ENCODE measurements at places on chromosomes 5 and 9. TPM values are rescaled to one million over a fixed set of nuclear protein-coding genes. Genes with fewer than 3 reads are reported as not detected.

DNA sequence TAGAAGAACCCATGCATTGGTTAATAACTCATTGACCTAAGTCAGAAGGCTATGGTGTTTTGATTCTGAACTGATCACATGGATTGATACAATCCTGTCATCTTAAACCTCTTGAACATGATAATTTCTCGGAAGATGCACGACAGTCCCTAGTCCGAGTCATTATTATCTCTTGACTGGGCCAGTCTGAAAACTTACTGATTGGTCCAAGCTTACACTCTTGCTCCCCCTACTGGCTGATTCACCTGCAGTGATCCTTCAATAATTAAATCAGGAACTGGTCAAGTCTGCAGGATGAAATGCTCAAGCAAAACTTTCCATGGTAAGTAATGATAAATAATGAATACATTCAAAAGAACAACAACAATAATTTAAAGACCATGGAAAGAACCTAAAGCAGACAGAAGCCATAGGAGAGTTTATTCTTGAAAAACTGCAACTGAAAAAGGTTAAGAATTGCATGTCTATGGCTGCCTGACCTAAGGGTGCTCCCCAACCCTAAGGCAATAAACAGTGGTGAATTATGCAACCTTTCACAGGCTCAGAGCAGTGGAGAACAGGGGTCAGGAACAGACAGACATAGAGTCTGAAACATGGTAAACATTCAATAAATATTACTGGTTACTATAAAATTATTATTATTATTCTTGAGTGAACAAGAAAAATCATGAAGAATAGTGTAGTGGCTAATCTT lies 79.3 kb downstream of the BRINP1 start:
- DNase-seq = no peak

DNA sequence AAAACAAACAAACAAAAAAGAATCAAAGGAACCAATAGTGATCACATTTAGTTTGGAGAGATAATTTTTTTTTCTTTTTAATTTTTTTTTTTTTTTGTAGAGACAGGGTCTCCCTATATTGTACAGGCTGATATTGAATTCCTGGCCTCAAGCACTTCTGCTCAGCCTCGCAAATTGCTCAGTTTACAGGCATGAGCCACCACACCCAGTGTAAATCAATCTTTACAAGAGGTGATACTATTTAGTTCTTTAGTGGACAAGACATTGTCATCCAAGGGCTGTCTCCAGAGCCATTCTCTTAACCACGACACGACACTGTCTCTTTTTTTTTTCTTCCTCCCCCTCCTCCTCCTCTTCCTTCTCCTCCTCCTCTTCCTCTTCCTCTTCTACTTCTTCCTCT lies 29.6 kb downstream of the ERAP2 start:
- DNase-seq = no peak

DNA sequence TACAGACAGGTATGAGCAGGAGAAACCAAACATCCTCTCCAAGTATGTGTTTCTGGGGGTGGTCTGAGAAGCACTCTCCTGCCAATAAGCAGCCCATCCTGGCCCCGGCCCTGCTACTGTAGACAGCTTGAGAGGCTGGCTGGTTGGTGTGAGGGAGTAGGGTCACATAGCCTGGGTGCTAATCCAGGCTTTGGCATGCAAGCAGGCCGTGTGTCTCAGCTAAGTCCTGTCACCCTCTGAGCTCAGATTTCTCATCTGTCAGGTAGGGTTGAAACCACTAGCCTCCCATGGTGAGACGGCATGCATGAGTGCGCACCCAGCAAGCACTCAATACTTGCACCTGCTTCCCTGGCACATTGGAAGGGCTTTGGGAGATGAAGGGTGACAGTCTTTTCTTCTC lies 49.8 kb upstream of the PHYKPL start:
- DNase-seq = no peak

DNA sequence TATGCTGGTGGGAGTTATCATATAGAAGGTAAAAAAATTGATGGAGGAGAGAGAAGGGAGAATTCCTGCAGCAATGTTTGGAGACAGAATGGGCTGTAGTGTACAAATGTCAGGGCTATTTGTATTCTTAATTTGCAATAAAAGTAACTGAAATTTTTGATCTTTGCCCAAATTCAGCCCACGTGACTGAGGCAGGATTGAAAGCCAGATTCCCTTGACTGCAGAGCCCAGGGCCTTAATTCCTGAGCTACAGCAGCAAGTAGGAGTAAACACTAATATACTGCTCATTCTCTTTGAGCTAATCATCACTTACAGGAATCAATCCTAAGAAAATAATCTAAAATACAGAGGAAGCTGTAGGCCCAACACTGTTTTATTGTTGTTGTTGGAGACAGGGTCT lies 5.2 kb upstream of the ANXA6 start:
- DNase-seq = no peak

DMRTA1 gene
- total RNA-seq = 0.97 TPM

GDNF gene
- 0.16 TPM for total RNA-seq

C8G gene
- total RNA-seq = not detected

C5orf52 gene
- not detected for total RNA-seq

Measured in lower leg skin (tissue), 4 donors.